CD4-positive, alpha-beta memory T cell (primary cell): ENCODE measurements at places on chromosomes 11 and 22.

- no peak for DNase-seq
These were observed 47.8 kb upstream of the BMAL1 start for GRCh38 chr11:13229711-13230318.

- no peak for DNase-seq
These were observed 50.3 kb upstream of the E2F8 start for GRCh38 chr11:19291064-19291463.

DNA sequence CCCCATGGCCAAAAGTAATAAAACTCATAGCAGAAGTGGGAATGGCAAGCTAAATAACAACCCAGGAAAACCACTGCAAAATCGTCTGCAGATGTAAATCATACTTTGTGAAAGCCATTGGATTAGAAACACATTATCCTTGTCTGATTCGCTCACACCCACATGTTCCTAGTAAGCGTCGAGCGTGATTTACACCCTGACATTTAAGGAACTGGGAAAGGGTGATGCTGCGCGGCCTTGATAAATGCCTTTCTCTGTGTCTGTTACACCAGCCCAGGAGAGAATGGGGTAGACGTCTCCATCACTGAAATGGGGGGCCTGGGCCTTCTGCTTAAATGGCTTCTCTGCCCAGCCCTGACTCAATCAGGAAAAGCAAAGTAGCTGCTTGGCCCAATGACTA lies 162.7 kb downstream of the NTM start:
- DNase-seq: no peak

GRCh38 chr11:103798026-103798425 lies 238.4 kb upstream of the DDI1 start:
- DNase-seq: no peak

- no peak for DNase-seq
These were observed 531.6 kb downstream of the MN1 start for GRCh38 chr22:27269751-27270543.

DNA sequence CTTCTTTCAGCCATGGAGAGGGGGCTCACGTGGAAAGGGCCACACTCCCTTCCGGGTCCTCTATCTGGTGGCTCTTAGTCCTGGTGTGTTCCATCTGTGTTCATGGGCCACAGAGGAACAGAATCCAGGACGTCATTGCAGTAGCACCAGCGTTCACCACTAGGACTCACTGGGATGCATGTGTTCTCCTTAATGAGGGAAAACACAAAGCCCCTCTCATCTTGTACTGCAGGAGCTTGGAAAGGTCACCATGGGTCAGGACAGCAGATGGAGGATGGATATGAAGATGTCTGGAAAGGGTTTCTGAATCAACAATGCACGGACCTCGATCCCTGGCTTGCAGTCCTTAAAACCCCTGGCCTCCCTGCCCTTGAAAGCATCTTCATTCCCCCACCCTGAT lies 113.8 kb upstream of the THY1 start:
- DNase-seq: no peak
